ENCODE measurements at places on chromosomes 2 and 18. TPM values are rescaled to one million over a fixed set of nuclear protein-coding genes. Genes with fewer than 3 reads are reported as not detected.

GRCh38 chr2:72713857-72714256 lies 112.0 kb downstream of the EXOC6B start:
- no peak for DNase-seq

GRCh38 chr18:11034884-11035283 lies 114.5 kb downstream of the PIEZO2 start:
- no peak for DNase-seq

GRCh38 chr2:3184167-3184566 lies 193.5 kb downstream of the EIPR1 start:
- no peak for DNase-seq

Gene LDAH
- polyA plus RNA-seq, result 25.5 TPM

GRCh38 chr2:175892046-175892445 lies 110.0 kb downstream of the LNPK start:
- DNase-seq, result no peak

Gene LIMS4
- polyA plus RNA-seq, result 2.3 TPM

GRCh38 chr2:118264232-118264990 lies 176.1 kb downstream of the INSIG2 start:
- DNase-seq, result no peak

GRCh38 chr2:150485114-150485870 lies 2.2 kb downstream of the RND3 start:
- no peak for DNase-seq

- no peak for DNase-seq
Observed at GRCh38 chr2:181348107-181348837, 108.9 kb upstream of the ITGA4 start.

Gene SP110
- polyA plus RNA-seq, result 8.2 TPM

Gene ABCG8
- polyA plus RNA-seq, result not detected

DNA sequence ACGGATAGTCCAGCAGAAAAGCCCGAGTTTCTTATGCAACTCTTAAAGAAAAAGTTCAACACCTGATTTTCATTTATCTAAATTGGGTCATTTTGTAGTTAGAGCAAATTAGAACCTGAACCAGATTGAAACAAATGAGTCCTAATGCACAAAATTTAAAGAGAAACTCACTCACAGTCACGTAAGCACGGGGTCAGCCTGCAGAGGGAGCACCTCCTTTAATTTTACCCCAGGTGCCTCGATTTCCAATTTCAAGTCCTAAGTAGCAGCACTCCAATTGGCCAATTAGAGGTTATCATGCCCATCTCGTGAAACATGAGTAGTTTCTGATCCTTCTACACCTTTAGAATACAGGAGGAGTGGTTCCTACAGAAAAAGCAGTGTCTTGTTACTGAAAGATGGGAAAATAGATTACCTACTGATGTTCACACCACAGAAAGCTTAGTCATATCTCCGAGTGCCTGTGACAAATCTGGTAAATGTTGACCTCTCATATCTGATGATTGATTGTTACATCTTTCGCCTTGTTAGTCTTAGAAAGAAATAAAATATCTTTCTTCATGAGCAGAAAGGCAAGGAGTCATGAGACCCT lies 1929.8 kb upstream of the LRRTM1 start:
- no peak for DNase-seq

Gene C2orf81
- 0.16 TPM for polyA plus RNA-seq

- no peak for DNase-seq
Observed at GRCh38 chr18:41756141-41756540, 198.9 kb upstream of the PIK3C3 start.

Gene VIL1
- polyA plus RNA-seq, result not detected
